ENCODE measurements at places on chromosomes 3 and 15.

DNA sequence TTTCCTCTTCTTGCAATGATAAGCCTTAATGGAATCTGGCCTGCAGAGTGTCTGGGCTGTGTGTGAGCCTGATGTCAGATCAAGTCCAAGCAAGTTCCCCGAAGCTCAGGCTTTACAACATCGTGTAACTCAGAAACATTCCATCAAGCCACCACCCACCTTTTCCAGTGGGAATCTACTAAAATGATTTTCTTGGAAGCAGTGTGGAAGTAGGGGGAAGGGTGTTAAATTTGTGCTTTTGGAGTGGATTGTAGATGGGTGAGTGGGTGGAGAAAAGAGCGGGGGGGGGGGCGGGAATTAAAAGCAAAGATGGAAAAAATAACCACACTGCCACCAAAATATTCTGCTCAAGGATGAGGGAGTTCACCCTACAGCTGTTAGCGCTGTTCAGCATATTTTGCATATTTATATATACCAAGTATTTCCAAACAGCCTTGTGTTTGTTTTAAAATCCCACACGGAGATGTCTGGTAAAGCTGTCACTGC lies 53.6 kb downstream of the VGLL3 start:
- DNase-seq, result no peak

DNA sequence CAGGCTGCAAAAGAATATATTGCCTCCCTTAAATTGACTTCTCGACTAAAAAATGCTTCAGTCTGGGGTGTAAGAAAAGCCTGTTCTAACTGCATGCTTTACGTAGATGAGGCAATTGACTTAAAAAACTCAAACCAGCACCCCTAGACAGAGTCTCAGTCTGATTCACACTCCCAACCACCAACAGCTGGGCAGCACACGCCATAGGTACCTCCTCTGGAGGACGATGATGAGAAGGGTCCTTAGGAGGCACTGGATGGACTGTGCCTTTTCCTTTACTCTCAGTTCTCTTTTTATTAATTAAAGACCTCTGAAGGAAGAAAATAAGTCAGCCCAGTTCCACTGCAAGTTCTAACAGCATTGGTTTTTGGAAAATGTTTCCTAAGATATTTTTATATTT lies 175.0 kb downstream of the PDZRN3 start:
- DNase-seq, result no peak

- no peak for DNase-seq
These were observed 116.6 kb upstream of the PLXNA1 start for GRCh38 chr3:126866175-126866759.

DNA sequence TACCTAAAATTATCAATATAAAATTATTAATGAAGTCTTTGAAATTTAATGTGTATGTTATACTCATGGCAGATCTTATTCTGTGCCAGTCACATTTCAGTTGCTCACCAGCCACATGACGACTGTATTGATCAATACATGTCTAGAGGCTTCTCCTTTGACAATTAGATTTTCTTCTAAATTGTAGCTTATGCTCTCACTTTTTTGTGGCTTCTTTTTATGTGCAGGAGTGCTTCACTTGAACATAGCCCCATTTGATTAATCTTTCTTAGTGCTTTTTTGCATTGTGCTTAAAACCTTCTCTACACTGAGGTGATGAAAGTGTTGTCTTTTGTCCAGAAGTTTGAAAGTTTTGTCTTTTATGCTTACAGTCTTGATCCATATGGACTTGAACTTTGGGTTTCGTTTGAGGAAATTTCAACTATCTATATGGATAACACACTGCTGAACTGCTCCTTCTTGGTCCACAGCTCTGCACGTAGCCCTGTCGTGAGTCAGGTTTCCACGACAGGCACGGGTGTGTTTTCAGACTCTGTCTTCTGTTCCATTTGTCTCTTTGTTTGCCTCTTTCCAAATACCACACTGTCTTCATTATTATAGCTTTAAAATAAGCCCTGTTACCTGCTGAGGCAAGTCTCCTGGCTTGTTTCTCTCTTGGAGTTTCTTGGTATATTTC lies 393.9 kb upstream of the CFAP20DC start:
- no peak for DNase-seq

DNA sequence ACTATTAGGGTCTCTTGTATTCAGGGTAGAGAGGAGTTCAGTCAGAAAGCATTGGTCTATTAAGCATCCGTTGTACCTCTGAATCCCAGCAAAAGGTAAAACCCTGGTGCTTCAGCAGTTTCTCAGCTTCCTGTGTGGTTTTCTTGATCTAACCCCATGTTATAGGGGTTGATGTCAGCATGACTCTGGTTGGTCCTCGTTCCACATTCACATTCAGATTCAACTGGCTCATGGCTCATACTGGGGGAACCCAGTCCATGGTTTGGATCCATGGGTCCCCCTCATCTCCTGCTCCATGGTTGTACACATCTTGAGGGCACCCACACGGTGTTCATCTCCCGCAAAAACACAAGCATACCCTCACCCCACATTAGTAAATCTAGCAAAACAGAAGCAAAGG lies 47.7 kb upstream of the C2CD4B start:
- no peak for DNase-seq

DNA sequence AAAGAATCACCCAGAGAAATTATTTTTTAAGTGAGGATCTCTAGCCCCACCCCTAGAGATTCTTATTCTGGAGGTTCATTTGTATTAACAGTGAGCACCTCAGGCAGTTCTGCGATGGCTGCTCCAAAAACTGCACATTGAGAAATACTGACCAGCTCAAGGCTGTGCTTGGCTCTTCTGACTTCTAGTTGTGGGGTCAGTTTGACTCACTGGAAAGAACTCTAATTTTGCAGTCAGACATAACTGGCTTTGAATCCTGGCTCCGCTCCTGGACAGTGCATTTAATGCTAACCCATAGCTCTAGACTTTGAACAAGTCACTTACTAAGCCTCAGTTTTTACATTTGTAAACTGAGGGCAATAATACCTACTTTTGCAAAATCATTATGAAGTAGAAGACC lies 123.6 kb upstream of the SKOR1 start:
- no peak for DNase-seq

DNA sequence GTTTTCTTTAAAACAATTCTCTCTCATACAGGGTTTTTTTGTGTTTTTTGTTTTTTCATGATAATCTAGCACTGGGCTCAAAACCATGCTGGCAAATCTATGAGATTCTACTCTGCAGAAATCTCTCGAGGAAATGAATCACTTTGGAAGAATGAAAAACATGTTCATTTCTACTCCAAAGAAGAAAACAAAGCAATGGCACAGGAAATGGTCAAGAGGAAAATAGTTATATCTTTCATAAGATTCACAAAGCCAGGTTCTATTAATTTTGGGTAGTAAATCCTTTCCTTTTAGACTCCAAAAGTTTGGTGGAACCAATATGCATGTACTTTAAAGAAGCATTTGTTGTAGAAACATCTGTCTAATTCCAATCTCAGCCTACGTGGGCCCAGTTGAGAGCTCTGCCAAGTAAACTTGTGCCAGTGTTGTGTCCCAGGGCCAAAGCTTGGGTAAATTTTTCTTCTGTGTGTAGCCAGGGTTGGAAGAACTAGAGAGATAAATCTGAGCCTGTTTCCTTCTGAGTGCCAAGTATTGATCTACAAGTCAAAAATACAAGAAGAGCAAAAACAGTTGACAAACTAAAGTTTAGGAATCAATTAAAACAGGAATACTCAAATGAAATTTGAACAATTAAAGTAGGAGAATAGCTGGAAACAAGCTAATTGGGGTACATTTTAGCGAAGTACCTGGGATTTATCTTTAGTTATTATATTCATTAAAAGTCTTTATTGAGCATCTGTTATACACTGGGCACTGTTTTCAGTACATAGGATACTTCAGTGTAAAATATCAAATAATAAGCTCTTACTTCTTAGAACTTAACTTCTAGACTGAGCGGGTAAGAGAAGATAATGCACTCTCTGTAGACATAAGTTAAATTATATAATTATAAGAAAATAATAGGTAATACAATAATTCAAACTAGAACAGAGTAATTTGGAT lies 657.5 kb upstream of the NECTIN3 start:
- no peak for DNase-seq

DNA sequence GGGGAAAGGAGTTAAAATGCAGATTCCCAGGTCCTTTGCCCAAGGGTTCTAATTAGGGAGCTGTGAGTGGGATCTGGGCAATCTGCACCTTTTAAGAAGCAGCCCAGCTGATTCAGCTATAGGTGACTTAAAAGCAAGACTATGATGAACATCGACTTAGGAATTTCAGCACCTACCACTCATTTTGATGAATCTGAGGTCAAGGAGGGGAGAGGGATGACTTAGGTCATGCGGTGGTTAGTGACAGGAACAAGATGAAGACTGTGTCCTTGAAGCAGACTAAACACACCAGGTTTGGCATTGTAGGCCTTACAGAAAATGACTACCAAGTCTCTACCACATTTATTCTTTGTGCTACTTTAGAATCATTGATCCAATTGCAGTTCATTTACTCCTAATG lies 196.3 kb downstream of the DTWD1 start:
- no peak for DNase-seq

- no peak for DNase-seq
These were observed 53.7 kb downstream of the DHX30 start for GRCh38 chr3:47856669-47857068.

DNA sequence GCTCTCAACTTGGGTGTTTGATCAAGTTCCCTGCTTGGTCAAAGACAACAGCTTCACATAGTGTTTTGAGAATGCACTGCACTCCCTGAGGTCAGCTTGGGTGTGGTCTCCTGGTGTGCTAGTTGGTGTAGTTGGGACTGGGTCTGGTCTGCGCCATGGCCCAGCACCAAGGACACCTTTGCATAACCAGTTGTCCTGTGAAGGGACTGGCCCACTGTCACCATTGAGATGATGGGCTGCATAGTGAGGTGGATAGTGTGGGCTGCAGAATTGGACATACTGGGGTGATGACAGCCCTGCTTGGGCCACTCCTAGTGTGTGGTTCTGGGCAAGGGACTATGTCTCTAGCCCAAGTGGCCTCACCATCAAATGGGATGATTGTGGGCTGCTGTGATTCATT lies 9.5 kb downstream of the RPSA start:
- DNase-seq, result no peak

GRCh38 chr3:61608711-61609110 lies 47.3 kb downstream of the PTPRG start:
- DNase-seq, result no peak

GRCh38 chr15:58957101-58957973 lies 23.9 kb upstream of the SLTM start:
- peak; percentile 47 for DNase-seq

DNA sequence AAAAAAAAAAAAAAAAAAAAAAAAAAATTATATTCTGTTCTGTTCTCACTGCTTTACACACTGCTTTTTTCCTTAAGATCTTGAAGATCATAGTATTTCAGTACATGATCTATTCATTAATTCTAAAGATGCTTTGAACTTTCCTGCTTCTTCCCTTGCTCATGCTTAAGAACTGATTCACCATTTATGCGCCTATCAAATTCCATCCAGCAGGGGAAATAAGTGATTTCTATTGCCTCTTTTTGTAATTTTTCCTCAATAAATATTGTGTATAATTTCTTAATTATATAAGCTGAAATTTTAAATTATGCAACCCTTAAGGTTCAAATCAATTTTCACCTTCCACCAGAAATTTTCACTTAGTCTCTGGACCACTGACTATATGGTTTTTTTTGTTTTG lies 10.6 kb downstream of the DENND6A start:
- DNase-seq, result no peak

GRCh38 chr3:126485176-126485897 lies 9.6 kb upstream of the ZXDC start:
- no peak for DNase-seq

GRCh38 chr3:112333381-112334317 lies 693 bp downstream of the CD200 start:
- DNase-seq, result no peak

DNA sequence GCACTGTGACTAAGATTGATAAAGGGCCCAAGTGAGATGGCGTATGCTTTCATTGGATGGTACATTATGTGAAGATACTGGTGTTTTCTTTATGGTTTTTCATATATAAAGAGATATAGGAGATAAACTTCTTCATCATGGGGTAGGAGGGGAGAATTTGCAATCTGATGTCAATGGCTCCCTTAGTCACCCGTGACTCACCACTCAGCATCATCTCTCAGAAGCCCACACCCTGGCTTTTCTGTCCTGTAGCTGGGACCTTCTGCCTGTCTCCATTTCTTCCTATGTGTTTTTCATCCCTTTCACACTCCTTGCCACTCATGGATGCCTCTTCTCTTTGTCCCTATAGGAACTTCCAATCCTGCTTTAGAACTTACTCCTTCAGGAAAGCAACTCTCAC lies 114.3 kb upstream of the SEMA6D start:
- DNase-seq, result no peak

DNA sequence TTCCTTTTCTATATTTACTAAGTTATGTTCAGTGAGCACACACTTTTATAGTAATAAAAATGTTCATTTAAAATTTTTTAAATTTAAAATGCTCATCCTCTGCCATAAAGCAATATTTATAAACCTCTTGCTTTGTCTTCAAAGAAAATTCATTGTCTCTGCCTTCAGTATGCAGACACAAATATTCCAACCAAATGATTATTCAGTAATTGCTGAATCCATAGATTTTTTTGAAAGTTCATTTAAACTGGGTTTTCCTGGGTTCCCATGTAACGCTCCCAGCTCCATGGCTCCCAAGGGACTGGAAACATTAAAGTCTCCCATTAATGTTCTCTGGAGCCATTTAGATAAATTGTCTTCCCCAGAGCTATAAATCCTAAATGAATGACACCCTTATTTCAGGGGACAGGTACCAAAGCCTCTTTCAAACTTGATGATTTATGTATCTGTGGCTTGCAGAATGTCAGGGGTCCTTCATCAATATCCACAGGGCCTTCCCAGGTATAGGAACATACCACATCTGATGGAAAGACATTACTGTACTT lies 15.2 kb upstream of the GLCE start:
- DNase-seq, result no peak

GRCh38 chr15:39084674-39085530 lies 496.0 kb upstream of the THBS1 start:
- no peak for DNase-seq

- no peak for DNase-seq
These were observed 37.3 kb downstream of the SMAD6 start for GRCh38 chr15:66739287-66739686.

- no peak for DNase-seq
These were observed 55.4 kb upstream of the KLF13 start for GRCh38 chr15:31271224-31271635.

GRCh38 chr3:184631472-184631861 lies 69.9 kb downstream of the EPHB3 start:
- DNase-seq, result no peak

- DNase-seq, result no peak
These were observed 88.5 kb upstream of the PFN2 start for GRCh38 chr3:150059241-150059640.

DNA sequence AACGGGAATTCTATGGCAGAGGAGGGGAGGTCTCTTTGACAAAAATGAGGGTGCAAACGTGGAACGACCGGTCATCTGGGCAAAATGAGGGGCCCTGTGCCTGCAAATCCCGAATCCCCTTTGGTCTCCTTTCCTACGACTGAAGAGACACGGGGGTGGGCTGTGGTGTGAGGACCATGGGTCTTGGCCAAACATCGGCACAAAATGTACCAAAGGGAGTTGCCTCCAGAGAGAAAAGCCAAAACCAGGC lies 498 bp downstream of the ZNF280D start:
- no peak for DNase-seq

Measured in NCI-H2081 treated with DMSO at 0.1 percent for 48 hours (cell line).